ENCODE measurements at places on chromosomes 16 and 17.

- no peak for ATAC-seq
Observed at GRCh38 chr17:77847221-77848085, 111.0 kb upstream of the TNRC6C start.

GRCh38 chr17:40485851-40486521, 15.4 kb downstream of the TNS4 start:
- ATAC-seq: peak; percentile 94

DNA sequence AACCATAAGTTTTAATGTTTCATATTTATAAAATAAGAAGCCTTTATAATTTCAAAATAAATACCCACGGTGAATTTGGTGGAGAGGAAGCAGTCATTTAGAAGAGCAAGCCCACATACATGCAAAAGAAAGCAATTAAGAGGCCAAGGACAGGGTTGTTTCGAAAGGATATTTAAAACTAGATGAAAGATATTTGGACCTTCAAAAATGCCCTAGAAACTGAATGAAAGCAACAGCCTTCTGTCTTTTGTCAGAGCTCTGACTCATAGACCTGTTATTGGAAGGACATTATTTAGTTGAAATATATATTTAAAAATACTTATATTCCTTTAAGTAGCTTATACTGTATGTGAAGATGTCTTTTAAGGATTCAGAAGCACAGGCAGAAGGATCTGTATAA, 8.6 kb upstream of the METTL9 start:
- no peak for ATAC-seq

DNA sequence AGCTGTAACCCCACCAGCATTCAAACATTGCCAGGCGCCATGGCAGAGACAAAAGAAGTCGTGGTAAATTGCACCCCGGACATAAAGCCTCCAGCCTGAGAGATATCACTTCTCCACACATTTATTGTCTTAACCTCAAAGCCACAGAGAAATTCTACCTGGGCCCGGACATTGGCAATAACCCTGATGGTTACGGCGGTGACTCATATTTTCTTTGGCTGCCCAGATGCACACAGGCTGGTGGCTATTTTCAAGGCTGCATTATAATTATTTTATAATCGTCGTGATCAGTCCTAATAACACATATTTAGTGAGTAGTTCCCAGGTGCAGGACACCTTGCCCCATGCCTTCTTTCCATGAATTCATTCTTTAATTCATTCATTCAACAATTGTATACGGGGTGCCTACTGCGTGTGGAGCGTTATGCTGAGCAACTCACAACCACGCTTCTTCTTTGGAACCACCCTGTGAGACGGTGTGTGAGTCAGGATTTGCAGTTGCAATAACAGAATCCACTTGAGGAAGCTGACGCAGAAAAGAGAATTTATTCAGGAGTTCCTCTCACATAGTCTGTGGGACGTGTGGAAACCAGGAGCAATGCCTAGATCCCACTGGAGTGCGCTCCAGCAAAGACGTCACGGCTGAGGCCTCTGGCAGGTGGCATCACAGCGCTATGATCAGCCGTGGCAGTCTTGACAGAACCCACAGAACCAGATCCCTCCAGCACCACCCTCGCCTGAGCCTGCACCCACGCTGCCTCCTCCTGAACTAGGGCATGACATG, 245.7 kb downstream of the FOXL1 start:
- ATAC-seq: no peak

- peak; percentile 90 for ATAC-seq
Observed at GRCh38 chr16:52376676-52377280, 170.2 kb downstream of the TOX3 start.

- ATAC-seq: no peak
Observed at GRCh38 chr16:70496513-70496912, 26.8 kb downstream of the COG4 start.

GRCh38 chr16:68128577-68129305, 43.6 kb downstream of the NFATC3 start:
- ATAC-seq: no peak

- ATAC-seq: peak; percentile 29
Observed at GRCh38 chr16:457732-458400, 32.4 kb downstream of the RAB11FIP3 start.

DNA sequence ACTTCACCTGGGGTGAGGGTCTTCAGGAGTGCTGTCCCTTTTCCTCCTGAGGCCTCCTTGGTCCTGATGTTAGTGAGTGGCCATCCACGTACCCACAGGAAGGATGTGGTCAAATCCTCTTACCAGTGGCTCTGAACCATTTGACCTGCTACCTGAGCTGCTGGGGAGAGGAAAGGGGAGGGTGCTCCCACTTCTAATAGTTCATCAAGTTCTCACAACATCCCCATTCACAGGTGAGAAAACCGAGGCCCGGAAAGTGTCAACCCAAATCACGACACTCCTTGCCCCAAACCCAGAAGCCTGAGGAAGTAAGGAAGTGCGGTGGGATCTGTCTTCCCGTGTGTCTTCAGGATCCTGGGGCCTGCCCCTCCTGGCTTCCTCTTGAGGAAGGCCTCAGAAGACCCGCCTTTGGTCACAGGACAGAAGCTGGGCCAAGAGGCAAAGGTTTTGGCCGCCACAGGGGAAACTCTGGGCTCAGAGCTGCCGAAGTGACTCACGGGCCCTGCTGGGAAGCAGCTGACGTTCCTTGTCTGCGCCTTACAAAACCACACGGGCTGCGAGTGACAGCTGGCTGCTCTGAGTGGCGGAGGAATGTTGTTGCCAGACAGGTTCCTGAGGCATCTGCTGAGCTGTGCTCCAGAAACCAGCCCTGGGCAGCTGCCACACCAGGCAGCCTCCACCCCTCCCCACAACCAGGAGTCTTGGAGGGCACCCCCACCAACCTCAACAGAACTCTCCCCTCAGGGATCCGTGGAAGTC, 13.9 kb upstream of the KIFC3 start:
- peak; percentile 75 for ATAC-seq

DNA sequence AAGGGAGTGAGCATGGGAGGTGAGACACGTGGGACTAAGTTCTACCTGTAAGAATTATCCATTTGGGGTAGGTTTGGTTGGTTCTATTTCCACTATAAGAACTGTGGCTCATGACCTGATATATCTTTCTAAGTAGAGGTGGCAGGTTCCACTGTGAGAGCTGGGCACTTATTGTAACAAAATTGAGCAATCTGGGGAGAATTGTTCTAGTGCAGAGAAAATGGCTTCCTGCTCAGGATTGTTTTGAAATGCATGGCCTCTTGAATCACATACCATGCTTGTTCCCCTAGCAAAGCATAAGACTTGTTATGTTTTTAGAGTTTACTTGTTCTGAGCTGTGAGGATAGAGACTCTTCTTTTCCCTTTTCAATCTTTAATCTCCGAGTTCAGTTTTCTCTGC, 125.9 kb downstream of the MAP2K6 start:
- ATAC-seq: no peak

DNA sequence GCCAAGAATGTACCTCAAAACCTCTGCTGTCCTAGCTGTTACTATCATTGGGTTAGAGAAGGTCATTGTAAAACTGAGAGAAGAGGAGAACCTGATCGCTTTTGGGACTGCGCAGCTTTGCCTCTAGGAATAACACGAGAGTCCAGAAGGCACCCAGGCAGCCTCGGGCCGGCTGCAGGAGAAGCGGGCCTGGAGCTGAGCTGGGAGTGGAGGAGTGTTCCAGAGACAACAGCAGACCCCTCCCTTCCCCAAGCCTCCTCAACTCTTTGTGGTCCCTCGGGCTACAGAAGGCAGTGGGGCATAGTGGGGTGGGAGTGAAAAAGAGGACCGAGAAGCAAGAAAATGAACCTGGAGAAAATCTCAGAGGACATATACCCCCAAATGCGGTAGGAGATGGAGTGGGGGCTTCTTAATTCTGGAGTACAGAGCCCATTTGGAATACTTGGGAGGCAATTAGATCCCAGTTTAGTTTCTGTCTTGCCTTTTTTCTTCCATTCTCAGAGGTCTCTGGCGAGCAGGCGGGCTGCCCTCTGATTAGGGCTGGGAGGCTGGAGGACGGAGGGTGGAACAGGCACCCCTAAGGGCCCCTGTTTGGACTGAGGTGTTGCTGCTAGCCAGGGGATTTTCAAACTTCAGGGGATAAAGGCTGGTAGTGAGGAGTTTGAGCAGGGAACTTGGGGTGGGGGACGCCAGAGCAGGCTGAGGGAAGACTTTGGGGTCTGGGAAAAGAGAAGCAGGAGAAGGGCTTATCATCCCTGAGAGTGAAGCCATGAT, 13.3 kb upstream of the HOXB2 start:
- ATAC-seq: no peak

DNA sequence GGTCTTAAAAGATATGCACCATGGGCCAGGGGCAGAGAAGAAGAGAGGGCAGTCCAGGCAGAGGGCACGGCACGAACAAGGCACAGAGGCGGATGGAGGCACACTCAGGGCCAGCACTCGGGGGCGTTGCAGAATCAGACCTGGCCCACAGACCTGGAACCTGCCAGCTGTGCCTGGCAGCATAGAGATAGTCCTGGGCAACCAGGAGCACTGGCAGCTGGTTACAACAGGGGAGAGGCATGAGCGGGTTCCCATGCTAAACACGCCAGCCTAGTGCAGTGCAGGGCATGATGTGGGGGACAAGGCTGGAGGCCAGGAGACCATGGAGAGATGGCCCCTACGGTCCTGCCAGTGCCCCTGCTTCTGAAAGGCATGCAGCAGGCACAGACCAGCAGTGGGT, 56.9 kb upstream of the RBFOX3 start:
- no peak for ATAC-seq

DNA sequence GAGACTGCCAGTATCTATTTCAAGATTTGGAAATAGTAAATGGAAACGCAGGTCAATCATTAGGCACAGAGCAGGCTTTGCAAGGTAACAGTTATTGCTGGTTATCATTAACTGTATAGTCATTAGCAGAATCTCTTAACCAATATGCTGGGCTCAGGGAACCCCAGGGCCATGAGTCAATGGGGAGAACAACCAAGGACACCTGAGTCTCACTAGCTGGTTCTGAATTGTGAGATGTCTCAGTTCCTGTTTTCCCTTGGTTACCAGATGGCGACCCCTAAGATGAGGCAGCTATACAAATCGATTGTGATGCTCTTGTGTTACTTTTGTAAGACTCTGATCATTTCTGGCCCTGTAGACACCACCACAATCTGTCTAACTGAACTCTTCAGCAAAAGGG, 385.3 kb downstream of the HAPSTR1 start:
- ATAC-seq: no peak

DNA sequence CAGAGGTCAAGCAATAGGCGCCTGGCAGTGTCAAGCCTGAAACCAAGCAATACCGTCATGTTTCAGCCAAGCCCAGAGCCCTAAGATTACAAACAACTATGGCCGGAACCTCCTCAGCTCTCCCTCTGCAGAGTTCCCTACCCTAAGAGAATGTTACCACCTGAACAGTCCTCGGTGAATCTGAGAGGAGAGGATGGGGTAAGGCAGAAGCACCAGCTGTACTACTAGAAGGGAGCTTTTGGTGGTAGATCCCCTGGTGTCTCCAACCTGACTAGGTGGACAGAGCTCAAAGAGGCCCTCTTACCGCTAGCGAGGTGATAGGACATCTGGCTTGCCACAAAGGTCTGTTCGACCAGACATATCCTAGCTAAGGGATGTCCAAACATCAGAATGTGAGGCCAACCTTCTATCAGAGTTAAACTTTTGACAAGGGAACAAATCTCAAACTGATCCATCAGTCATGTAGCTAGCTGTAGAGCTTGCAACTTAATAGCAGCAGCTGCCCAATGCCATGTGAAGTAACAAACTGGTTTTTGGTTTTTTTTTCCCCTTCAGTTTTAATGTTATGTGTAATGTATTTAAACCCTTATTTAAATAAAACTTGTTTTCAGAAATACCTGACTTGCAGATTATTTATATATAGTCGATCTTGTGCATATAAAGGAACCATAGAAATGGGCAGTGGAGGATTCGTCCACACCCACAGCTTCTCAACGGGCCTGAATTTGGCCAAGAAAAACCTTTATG, 2.5 kb downstream of the EIF1 start:
- ATAC-seq: no peak

DNA sequence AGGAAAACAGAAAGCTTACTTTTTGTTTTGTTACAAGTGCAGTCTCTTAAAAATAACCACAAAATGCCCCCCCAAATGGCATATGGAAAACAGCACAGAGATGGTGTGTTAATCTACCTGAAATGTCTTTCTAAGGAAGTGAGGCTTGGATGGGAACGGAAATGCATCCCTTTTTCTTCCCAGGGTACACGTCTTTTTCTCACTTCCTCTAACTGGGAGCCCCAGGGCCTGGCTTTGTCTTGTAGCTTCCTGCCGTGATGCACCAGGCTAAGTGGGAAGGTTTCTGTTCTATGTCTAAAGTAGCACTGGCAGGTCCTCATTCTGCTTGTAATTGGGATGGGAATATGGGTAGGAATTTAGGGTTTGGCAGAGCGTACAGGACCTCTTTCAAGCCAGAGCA, 52.5 kb upstream of the CACNG3 start:
- ATAC-seq: no peak

- no peak for ATAC-seq
Observed at GRCh38 chr16:86727632-86728031, 149.3 kb downstream of the FOXL1 start.

GRCh38 chr17:61570118-61570517, 20.9 kb downstream of the NACA2 start:
- no peak for ATAC-seq

- no peak for ATAC-seq
Observed at GRCh38 chr17:78412403-78412802, 34.0 kb downstream of the PGS1 start.

- ATAC-seq: no peak
Observed at GRCh38 chr16:56257666-56258342, 66.5 kb downstream of the GNAO1 start.

DNA sequence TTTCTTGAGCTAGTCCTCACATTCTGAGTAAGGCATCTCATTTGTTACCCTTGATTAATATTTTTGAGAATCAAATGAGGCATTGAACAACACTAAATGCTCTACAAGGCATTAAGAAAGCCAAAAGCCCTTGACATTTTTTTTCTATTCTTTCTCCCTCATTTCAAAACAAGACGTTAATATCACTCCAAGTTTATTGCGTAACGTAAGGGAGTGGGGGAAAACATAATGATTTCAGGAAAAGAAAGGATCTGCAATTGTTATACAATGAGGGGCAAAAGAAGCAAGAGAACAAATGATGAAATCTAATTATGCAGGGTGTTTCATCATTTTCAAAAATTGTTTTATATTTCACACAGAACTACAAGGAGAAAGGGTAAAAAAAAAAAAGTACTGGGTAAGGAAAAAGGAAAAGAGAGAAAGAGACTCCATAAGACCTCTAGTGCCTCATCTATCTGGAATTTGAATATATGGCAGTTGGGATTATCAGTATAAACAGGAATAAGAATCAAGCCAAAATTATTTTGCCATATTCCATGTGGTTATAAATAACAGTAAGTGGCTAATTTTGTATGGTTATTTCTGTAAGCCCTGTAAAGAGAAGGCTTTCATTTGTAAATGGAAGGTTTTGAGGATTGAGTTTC, 163.0 kb downstream of the ABCA8 start:
- ATAC-seq: no peak

- no peak for ATAC-seq
Observed at GRCh38 chr17:13736916-13737315, 135.2 kb upstream of the HS3ST3A1 start.

- peak; percentile 29 for ATAC-seq
Observed at GRCh38 chr16:57133031-57133430, 40.6 kb downstream of the CPNE2 start.

DNA sequence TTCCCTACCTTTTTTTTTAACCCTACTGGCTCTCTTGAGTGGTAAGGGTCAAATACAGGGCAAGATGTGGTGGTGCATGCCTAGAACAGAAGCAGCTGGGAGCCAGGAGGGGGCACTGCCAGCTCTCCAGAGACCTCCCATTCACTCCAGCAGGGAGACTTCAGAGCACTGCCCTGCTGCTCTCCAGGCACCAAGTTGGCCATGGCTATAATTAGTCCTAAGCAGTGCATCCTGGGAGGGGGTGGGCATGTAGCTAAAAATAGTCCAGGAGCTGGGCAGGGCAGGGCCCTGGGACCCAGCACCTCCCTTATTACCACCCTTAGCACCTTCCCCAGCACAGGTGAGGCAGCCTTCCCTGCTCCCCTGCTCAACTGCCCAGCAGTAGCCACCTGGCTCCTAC, 3.5 kb downstream of the CORO6 start:
- ATAC-seq: no peak

Measured in motor neuron (in vitro differentiated cells).